HepG2 (cell line): ENCODE measurements at places on chromosomes 1 and 21. TPM values are rescaled to one million over a fixed set of nuclear protein-coding genes. Genes with fewer than 3 reads are reported as not detected.

Gene FAM163A
- not detected in 2 replicates for polyA plus RNA-seq

Gene TUT4
- polyA plus RNA-seq, result 52.8 and 53.5 TPM in 2 replicates

Gene MTARC1
- 14.5 and 19.4 TPM in 2 replicates for polyA plus RNA-seq

Gene LCE3D
- polyA plus RNA-seq, result not detected in 2 replicates

Gene YIPF1
- polyA plus RNA-seq, result 30.8 and 31.9 TPM in 2 replicates

Gene CD1D
- not detected in 2 replicates for polyA plus RNA-seq

Gene SYNC
- 2.1 and 2.4 TPM in 2 replicates for polyA plus RNA-seq

Gene BTBD19
- polyA plus RNA-seq, result 6.7 and 8.8 TPM in 2 replicates

Gene SEMA6C
- 2.9 and 4.2 TPM in 2 replicates for polyA plus RNA-seq

Gene C1orf53
- 4.7 and 5.8 TPM in 2 replicates for polyA plus RNA-seq

Gene HPCAL4
- not detected in 2 replicates for polyA plus RNA-seq

Gene MIXL1
- 12.5 and 18.5 TPM in 2 replicates for polyA plus RNA-seq

Gene GPA33
- polyA plus RNA-seq, result not detected in 2 replicates

Gene DIPK1A
- polyA plus RNA-seq, result 7.0 and 8.4 TPM in 2 replicates

Gene KRTAP21-2
- not detected in 2 replicates for polyA plus RNA-seq

Gene GPR52
- 0.20 and 0.25 TPM in 2 replicates for polyA plus RNA-seq

Gene KLF17
- polyA plus RNA-seq, result not detected in 2 replicates

Gene ZNF697
- 2.3 and 2.5 TPM in 2 replicates for polyA plus RNA-seq

Gene FCAMR
- polyA plus RNA-seq, result not detected in 2 replicates

Gene TIPRL
- polyA plus RNA-seq, result 7.6 and 10.1 TPM in 2 replicates

Gene LAD1
- polyA plus RNA-seq, result 10.8 and 16.3 TPM in 2 replicates

Gene LACTBL1
- polyA plus RNA-seq, result 0.12 and 0.37 TPM in 2 replicates

Gene TRPM2
- 0.09 and 0.20 TPM in 2 replicates for polyA plus RNA-seq

Gene GJC2
- 1.6 and 2.5 TPM in 2 replicates for polyA plus RNA-seq

Gene ROR1
- 0.58 and 0.67 TPM in 2 replicates for polyA plus RNA-seq

Gene LHX4
- polyA plus RNA-seq, result 0.03 and 0.05 TPM in 2 replicates

Gene DNM3
- 0.05 and 0.14 TPM in 2 replicates for polyA plus RNA-seq

Gene ATF6
- polyA plus RNA-seq, result 12.9 and 14.5 TPM in 2 replicates

Gene RAP1GAP
- polyA plus RNA-seq, result 37.5 and 46.1 TPM in 2 replicates

Gene VHLL
- not detected in 2 replicates for polyA plus RNA-seq

Gene FCRL6
- not detected in 2 replicates for polyA plus RNA-seq

Gene NFYC
- polyA plus RNA-seq, result 69.6 and 73.7 TPM in 2 replicates

Gene LYPLAL1
- 15.2 and 17.0 TPM in 2 replicates for polyA plus RNA-seq

Gene TRAF3IP3
- not detected in 2 replicates for polyA plus RNA-seq

Gene SF3B4
- 13.8 and 14.6 TPM in 2 replicates for polyA plus RNA-seq

Gene ATAD3C
- 2.4 and 3.5 TPM in 2 replicates for polyA plus RNA-seq

Gene LINGO4
- polyA plus RNA-seq, result 0.05 TPM in 2 replicates

Gene CLIC4
- polyA plus RNA-seq, result 19.9 and 23.3 TPM in 2 replicates

Gene TACSTD2
- not detected in 2 replicates for polyA plus RNA-seq

Gene FMOD
- polyA plus RNA-seq, result 0.04 and 0.08 TPM in 2 replicates

Gene CFAP141
- not detected in 2 replicates for polyA plus RNA-seq

Gene SIPA1L2
- 0.01 and 0.03 TPM in 2 replicates for polyA plus RNA-seq

Gene MEX3A
- 9.0 and 9.1 TPM in 2 replicates for polyA plus RNA-seq

Gene ADPRS
- 36.4 and 36.6 TPM in 2 replicates for polyA plus RNA-seq

Gene TTC39A
- polyA plus RNA-seq, result 1.5 and 1.7 TPM in 2 replicates
